ENCODE measurements at places on chromosomes 13 and 19.

DNA sequence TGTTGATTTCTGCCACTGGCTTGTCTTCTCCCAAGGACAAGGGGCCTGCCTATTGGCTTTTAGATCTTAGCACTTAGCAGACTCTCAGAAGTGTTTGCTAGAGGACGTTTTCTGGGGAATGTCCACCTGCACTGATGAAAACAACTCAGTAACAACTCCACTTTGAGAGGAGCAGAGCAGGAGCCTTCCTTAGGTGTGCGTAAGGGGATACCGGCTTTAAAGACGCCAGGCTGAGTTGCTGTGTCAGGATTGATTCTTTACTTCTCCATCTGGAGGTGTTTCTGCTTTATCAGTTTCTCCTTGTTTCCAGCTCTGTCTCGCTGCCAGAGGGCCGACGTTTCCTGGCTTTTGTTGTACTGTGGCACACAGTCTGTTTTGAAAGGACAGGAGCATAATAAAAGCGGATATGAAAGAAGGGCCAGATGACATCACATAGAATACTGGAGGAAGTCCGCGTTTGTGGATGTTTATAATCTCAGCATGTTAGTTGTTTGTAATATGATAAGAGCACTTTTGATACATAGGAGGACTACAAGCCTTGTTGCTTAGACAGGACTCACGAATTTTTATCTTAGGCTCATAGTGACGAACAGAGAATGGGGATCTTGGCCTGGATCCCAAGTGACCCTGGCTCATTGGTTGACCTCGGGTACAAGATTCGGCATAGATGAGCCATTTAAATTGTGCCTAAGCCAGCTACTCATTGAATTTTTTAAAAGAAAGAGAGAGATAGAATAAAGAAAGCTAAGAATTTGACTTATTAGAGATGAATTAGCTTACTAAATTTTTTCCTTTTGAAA is 34.6 kb downstream of the COL4A2 start:
- peak overlapping the region; percentile 73 for H3K4me3 ChIP-seq
- H3K36me3 ChIP-seq: no peaks in the 10 kb centered on the region
- H3K4me1 ChIP-seq: peaks cover 15% of the 10 kb centered on the region

DNA sequence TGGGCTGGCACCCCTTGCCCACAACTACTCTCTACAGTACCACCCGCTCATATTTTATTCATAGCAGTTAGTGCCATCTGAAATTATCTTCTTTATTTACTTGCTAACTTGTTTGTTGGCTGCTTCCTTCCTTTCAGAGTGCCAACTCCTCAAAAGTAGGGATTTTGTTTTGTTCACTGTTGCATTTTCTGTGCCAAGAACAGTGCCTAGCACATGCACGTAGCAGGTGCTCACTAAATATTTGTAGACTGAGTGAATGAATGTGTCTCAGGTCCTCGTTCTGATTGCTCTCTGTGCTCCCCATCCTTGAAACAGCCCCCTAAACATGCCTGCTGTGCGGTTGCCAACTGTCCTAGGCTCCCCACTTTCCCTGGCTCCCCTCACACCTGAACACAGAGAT is 1.5 kb downstream of the GIPC1 start:
- DNase-seq: no peak
- peaks cover 5% of the 10 kb centered on the region for H3K36me3 ChIP-seq
- H3K27me3 ChIP-seq: peaks cover 5% of the 10 kb centered on the region
- H3K27ac ChIP-seq: peak overlapping the region; percentile 49

GRCh38 chr13:113577881-113578435 is 6.6 kb upstream of the TFDP1 start:
- H3K4me3 ChIP-seq: no peak overlapping the region
- H3K27me3 ChIP-seq: peaks cover 12% of the 10 kb centered on the region
- no peak overlapping the region for H3K27ac ChIP-seq
- DNase-seq: no peak
- no peaks in the 10 kb centered on the region for H3K4me1 ChIP-seq
- H3K36me3 ChIP-seq: peaks cover 4% of the 10 kb centered on the region

GRCh38 chr19:7214324-7215089 is 79.7 kb downstream of the INSR start:
- no peak overlapping the region for H3K4me3 ChIP-seq
- peaks cover 63% of the 10 kb centered on the region for H3K4me1 ChIP-seq
- peak overlapping the region; percentile 93 for H3K27ac ChIP-seq
- no peak for DNase-seq
- no peaks in the 10 kb centered on the region for H3K36me3 ChIP-seq

DNA sequence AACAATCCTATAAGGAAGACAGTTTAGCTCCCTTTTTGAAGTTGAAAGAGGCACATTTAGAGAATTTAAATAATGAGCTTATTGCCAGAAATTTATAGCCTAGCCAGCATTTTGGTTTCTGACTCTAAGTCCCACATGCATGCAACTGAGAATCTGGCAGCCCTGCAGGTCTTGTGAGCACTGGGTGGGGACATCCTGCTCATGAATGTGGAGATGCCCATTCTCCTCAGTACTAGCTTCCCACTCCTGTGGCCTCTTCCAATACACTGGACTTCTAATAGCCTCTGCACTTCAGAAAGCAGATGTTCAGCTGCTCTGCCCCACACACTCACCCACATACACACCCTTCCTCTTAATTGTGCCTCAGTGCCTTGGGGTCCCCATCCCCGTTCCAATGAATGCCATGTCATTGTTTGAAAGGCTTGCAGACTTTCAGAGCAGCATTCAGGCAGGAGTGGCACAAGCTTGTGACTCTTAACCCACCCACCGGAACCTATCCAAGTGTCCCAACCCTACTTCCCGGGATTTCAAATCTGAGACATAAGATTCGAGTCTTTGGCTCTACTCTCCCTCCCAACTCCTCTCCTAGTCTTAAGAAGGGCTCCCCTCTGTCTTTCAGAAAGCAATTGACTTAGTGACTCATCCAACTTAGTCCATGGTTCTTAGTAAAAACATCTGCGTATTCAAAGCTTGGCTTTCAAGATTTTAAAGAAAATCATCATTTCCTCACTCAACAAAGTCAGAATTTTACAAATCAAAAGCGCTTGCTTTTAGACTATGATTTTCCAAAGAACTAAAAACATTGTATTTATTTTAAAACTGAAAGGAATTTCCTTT is 80.0 kb upstream of the FREM2 start:
- no peak overlapping the region for H3K27ac ChIP-seq
- no peaks in the 10 kb centered on the region for H3K27me3 ChIP-seq
- no peak for DNase-seq
- no peak overlapping the region for H3K4me3 ChIP-seq
- H3K36me3 ChIP-seq: no peaks in the 10 kb centered on the region

DNA sequence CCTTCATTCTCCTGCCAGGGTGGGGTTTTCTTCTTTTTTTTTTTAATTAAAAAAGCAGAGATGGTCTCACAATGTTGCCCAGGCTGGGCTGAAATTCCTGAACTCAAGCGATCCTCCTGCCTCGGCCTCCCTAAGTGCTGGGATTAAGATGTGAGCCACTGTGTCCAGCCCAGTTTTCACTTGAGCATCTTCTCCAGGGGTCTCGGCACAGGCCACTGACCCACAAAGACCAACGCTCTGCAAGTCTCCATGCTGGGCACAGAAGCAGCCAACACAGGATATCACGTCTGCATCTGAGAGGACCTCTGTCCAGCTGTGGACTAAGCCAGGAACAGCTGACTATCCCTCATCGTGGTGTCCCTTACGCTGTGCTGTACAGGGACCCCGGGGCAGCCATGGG is 9.5 kb upstream of the TMEM86B start:
- DNase-seq: no peak
- H3K4me1 ChIP-seq: peaks cover 10% of the 10 kb centered on the region
- H3K27me3 ChIP-seq: no peaks in the 10 kb centered on the region
- H3K36me3 ChIP-seq: peaks cover 66% of the 10 kb centered on the region
- H3K27ac ChIP-seq: no peak overlapping the region
- no peak overlapping the region for H3K4me3 ChIP-seq

- peak overlapping the region; percentile 73 for H3K27ac ChIP-seq
- no peak overlapping the region for H3K4me3 ChIP-seq
- H3K27me3 ChIP-seq: no peaks in the 10 kb centered on the region
Observed at GRCh38 chr19:42288387-42288786, 13.5 kb upstream of the PRR19 start.

DNA sequence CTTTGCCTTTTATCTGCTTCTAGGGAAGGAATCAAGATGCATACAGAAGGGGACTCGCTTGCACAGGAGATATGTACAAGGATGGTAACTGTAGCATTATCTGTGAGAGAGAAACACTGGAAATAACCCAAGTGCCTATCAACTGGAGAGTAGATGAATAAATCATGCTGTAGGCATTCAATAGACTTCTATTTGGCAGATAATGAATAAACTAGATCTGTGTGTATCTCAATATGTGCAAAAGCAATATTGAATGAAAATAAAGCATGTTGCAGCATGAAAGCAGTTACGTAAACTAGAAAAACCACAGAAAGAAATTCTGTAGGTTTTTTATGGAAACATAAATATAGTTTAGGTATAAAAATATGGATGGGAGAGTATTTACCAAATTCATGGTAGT is 38.6 kb upstream of the RGCC start:
- H3K4me3 ChIP-seq: no peak overlapping the region
- DNase-seq: no peak
- no peak overlapping the region for H3K27ac ChIP-seq
- no peaks in the 10 kb centered on the region for H3K4me1 ChIP-seq
- H3K36me3 ChIP-seq: no peaks in the 10 kb centered on the region

DNA sequence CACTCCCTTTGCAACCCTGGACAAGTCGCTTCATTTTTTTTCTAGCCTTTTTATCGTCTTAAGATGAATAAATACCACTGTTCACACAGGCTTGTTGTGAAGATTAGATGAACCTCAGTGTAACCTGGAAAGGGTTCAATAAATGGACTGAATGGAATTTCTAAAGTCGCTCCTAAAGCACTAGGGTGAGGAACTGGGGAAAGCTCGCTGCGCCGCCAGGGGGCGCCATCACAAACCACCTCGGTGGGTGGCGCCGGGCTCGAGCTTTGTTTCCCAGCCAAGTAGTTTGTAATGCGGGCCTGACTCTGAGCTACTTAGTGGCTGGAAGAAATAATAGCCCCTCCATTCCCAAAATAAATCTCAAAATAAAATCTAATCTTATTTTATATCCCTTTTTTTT is 2.2 kb upstream of the CEACAM6 start:
- H3K27me3 ChIP-seq: peaks cover 29% of the 10 kb centered on the region
- H3K4me1 ChIP-seq: peaks cover 4% of the 10 kb centered on the region
- no peaks in the 10 kb centered on the region for H3K36me3 ChIP-seq
- no peak overlapping the region for H3K27ac ChIP-seq
- H3K4me3 ChIP-seq: no peak overlapping the region

DNA sequence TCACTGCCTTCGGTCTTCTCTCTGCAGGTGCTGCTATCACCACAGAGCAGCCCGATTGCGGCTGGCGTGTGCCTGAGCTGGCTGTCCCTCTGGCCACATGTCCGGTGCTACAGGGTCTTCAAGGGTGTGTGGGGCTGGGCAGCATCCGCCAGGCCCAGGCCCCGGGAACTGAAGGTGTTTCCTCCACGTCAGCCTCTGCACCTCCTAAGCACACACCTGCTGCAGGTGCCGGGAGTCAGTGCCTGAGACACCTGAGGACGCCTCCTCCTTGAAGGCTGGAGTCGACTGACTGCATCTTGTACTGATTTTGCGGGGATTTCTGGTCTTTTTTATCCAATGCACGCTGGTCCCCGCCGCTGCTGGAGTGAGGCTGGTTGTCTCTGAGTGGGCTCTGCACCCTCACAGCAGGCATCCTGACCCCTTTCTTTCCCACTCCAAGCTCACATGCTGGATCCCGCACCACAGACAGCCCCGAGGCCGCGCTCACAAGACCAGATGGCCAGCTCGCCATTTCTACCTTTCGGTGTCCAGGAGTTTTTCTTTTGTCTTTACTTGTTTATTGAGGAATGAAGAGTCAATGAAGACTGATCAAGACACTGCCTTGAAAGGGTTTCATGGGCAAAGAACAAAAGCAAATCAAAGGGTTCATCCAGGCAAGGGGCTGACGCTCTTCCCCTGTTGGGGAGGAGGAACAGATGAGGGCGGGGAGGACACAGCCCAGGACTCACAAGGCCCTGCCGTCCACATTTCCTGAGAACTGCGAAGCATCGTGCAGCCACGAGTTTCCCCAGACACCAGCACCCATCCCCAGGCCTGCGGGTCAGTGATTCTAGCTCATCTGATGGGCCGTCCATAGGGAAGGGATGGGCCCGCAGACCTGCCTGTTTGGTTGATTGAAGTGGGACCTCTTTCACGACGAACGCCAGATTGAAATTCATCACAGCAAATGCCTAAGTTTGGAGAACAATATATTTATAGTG is 203.8 kb upstream of the SOX1 start:
- no peak for DNase-seq
- H3K36me3 ChIP-seq: no peaks in the 10 kb centered on the region

DNA sequence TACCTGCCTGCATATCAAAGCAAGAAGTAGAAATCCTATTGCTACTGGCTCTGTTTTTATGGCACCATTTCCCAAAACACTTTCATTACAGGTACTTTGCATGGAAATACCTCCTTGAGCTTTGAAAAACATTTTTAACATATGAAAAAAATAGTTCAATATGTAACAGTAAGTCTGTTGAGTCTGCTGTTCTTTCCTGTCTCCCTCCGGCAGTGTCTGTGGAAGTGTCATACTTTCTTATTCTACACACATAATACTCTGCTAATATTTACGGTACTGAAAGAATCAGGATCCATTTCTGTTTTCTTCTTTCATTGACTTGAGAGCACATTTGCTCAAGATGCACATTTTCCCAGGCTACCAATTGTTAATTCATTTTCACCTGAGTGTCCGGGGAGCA is 8.2 kb upstream of the SERTM1 start:
- H3K4me3 ChIP-seq: no peak overlapping the region
- peaks cover 6% of the 10 kb centered on the region for H3K27me3 ChIP-seq
- H3K36me3 ChIP-seq: no peaks in the 10 kb centered on the region
- H3K4me1 ChIP-seq: no peaks in the 10 kb centered on the region
- DNase-seq: no peak

GRCh38 chr13:92589955-92590354 is 636.7 kb upstream of the GPC6 start:
- no peak for DNase-seq
- H3K27ac ChIP-seq: no peak overlapping the region
- H3K36me3 ChIP-seq: no peaks in the 10 kb centered on the region
- no peaks in the 10 kb centered on the region for H3K4me1 ChIP-seq

DNA sequence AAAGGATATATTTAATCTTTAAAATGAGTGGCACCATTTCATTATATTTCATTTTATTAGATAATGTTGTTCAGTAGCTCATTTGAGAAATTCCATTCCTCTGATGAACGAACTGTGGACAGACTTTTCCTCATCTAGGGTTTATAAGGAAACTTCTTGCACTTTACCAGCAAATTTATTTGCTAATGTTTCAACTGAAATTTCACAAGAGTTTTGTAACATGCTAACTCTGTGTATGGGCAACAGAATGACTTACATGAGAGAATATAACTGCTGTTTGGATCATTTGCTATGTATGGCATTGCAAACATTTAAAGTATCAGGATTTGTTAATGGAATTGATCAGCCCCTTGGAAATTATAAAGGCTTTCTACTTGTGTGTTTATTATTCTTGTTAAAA is 3.7 kb upstream of the IRS2 start:
- H3K4me1 ChIP-seq: peaks cover 5% of the 10 kb centered on the region
- H3K36me3 ChIP-seq: no peaks in the 10 kb centered on the region
- no peak for DNase-seq
- H3K27ac ChIP-seq: no peak overlapping the region
- H3K27me3 ChIP-seq: peaks cover 5% of the 10 kb centered on the region

Data from stimulated activated naive B cell treated with anti-CD40 and anti-IgM and Interleukin-4, amounts not matched to agents 10 μg/mL and 1 μg/mL and 100 μg/mL, for 72 hours (primary cell).